ENCODE measurements at places on chromosomes 5 and 9. TPM values are rescaled to one million over a fixed set of nuclear protein-coding genes. Genes with fewer than 3 reads are reported as not detected.

SLC36A2 gene
- total RNA-seq: not detected

PFN3 gene
- total RNA-seq: not detected

OR1J2 gene
- not detected for total RNA-seq

FBXL7 gene
- total RNA-seq: 4.4 TPM

CCNO gene
- total RNA-seq: not detected

AKNA gene
- 2.8 TPM for total RNA-seq

PTBP3 gene
- 17.5 TPM for total RNA-seq

MYOT gene
- not detected for total RNA-seq

DNA sequence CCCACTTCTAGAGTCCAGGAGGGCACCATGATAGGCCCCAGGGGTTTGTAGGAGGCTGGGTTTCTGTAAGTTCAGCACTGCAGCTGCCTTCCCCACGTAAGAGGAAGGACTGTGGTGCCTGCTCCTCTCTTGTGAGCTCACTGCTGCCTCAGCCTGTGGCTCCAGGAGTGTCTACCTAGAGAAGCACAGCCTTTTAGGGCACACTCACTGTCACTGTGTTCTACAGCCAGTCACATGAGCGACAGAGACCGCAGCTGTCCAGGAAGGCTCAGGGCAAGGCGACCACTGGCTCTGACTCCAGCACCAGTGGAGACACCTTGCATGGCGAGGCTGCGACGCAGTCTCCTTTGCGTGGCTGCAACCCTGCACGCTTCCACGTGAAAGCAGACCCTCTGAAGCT lies 72.8 kb downstream of the OTULIN start:
- no peak for DNase-seq

- no peak for DNase-seq
Measured at GRCh38 chr9:72808446-72808768, 144.4 kb downstream of the ALDH1A1 start.

GRCh38 chr9:83238871-83239640 lies 176.1 kb upstream of the RASEF start:
- DNase-seq: no peak

GRCh38 chr5:148535190-148535589 lies 119.1 kb downstream of the HTR4 start:
- DNase-seq: no peak

GRCh38 chr9:79685577-79685976 lies 113.8 kb downstream of the TLE4 start:
- peak; percentile 79 for DNase-seq

- no peak for DNase-seq
Measured at GRCh38 chr5:172248637-172249036, 34.9 kb downstream of the UBTD2 start.

GRCh38 chr5:131769336-131769735 lies 27.5 kb downstream of the FNIP1 start:
- no peak for DNase-seq

- DNase-seq: no peak
Measured at GRCh38 chr9:93683331-93684134, 107.1 kb downstream of the PHF2 start.

- DNase-seq: no peak
Measured at GRCh38 chr9:93096811-93097382, 880 bp downstream of the CARD19 start.

- DNase-seq: no peak
Measured at GRCh38 chr9:118992813-118993794, 376.1 kb downstream of the BRINP1 start.

- DNase-seq: no peak
Measured at GRCh38 chr5:756171-756570, 28.4 kb downstream of the ZDHHC11B start.

DNA sequence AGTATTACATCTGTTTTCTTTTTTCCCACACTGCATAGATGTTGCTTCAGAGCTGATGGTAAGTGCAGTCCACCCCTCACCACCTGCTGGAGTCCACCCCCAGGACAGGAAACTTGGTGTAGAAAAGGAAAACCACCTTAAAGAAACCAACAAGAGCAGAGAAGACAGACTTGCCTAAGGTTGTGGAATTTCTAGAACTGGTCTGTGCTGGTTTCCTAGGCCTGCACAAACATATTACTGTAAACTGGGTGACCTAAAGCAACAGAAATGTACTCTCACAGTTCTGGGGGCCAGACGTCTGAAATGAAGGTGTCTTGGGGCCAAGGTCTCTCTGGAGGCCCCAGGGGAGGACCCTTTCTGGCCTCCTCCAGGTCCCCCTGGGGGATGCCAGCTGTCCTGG lies 293.4 kb upstream of the IRX1 start:
- DNase-seq: no peak

DNA sequence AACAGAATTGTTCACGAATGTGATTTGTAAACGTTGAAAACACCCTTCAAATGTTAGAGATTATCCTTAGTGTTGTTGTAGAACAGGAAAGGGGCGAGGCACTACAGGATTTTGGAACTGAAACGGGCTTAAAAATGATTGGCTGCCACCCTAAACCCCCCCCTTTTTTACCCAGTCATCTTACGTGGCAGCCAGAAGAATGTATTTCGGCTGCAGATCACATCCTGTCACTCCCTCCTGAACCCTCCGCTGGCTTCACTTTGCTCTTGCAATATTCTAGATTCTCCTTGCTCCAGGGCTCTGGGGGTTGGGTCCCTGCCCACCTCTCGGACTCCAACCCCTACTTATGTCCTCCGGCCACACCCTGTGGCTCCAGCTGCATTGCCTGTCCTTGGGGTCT lies 13.9 kb upstream of the UNC5A start:
- no peak for DNase-seq

- DNase-seq: no peak
Measured at GRCh38 chr5:147426640-147427327, 83.1 kb downstream of the DPYSL3 start.

GRCh38 chr9:134946663-134947062 lies 29.0 kb upstream of the FCN1 start:
- DNase-seq: no peak

GRCh38 chr5:112546946-112547592 lies 128.0 kb upstream of the EPB41L4A start:
- no peak for DNase-seq

GRCh38 chr5:40554054-40554453 lies 125.7 kb upstream of the PTGER4 start:
- no peak for DNase-seq

DNA sequence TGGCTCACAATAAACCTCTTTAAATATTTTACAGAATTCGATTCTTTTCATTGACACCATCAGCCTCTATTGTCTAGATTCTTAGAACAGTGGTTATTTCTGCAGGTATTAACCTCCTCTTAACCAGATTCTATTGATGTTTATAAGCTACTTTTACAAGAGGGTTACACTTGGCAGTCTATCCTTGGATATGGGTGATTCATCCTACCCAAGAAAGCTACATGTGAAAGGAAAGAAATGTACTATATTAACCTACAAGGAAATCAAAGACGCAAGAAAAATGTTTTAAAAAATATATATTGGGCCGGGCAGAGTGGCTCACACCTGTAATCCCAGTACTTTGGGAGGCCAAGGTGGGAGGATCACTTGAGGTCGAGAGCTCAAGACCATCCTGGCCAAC lies 16.7 kb downstream of the SLC25A25 start:
- DNase-seq: peak; percentile 71

GRCh38 chr9:96008502-96009222 lies 133.2 kb downstream of the ERCC6L2 start:
- peak; percentile 52 for DNase-seq

- peak; percentile 55 for DNase-seq
Measured at GRCh38 chr9:77215874-77216273, 38.5 kb downstream of the VPS13A start.

DNA sequence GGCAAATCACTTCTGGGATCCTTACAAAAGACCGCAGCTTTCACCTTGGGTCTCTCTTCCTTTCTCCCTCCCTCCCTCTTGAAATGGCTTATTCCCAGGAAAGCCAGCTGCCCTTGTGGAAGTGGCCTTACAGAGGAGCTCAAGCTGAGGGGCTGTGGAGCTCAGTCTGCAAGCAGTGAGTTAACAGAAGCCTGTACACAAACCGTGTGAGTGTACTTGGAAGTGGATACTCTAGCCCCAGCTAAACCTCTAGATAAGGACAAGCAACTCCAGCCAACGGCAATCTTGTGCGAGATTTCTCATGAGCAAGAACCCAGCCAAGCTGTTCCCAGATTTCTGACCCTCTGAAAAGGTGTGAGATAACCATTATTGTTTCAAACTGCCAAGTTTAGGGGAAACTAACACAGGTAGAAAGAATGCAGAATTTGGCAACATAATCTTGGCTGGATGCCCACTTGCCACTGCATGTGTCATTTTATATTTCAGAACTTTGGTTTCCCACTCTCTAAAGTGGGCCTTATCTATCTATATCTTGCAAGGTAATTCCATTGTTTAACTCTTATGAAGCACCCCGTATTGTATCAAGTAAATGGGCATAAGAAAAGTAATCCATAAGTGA lies 85.6 kb downstream of the CDH18 start:
- DNase-seq: no peak

DNA sequence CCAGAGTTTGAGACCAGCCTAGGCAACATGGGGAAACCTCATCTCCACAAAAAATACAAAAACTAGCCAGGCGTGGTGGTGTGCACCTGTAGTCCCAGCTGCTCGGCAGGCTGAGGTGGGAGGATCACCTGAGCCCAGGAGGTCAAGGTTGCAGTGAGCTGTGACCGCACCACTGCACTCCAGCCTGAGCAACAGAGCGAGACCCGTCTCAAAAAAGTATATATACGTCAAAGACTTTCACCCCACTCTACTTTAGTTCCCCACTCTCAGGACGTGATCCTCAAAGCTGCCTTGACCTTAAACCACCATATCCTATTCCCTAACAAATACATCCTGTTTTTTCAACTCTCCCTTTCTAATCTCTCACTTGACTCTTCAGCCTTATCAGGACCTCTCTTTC lies 41.0 kb downstream of the PCDHGC5 start:
- DNase-seq: no peak

GRCh38 chr9:109469646-109470358 lies 28.3 kb downstream of the PTPN3 start:
- peak; percentile 80 for DNase-seq

GRCh38 chr9:104860263-104860662 lies 67.7 kb downstream of the ABCA1 start:
- DNase-seq: peak; percentile 11

GRCh38 chr9:33458444-33458843 lies 11.1 kb upstream of the AQP3 start:
- peak; percentile 46 for DNase-seq

DNA sequence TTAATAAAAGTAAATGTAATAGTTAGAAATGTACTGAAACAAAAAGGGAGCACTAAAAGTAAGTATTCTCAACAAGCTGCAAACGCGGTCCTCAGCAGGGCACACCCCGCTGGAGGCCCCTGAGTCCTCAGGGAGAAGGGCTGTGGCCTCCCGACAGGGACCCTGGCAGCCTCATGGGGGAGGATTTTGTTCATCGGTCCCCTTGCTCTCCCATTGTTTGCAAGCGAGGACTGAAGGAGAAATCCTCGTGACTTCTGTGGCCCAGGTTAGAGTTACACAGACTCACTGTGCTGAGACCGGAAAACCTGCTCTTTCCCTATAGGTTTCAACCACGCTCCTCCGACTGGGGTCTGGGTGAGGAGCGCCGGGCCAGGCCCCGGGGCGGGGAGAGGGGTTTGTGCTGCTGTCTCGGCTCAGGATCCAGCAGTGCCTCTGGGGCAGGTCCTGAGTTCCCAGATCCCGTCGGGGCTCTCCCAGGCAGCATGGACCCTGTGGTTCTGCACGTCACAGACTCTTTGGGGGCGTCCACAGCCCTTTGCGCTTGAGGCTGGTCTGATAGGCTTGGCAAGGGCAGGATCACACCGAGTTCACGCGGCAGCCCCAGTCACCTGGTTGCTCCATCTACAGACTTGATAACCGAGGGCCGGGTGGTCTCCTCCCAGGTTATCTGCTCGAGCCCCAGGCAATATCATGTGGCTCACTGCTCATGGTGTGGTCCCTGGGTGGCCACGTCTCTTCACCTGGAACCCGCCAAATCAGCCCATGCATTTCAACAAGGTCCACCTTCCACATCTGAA lies 38.8 kb downstream of the MRPL36 start:
- no peak for DNase-seq

- DNase-seq: no peak
Measured at GRCh38 chr5:56871777-56872176, 37.6 kb upstream of the SETD9 start.

- DNase-seq: peak; percentile 25
Measured at GRCh38 chr5:36744773-36745589, 131.6 kb upstream of the NIPBL start.

GRCh38 chr9:126114850-126115460 lies 211.7 kb upstream of the MVB12B start:
- no peak for DNase-seq
